ENCODE measurements at places on chromosomes 5 and 9.

GRCh38 chr9:131755541-131756198, 15.8 kb upstream of the RAPGEF1 start:
- DNase-seq: peak; percentile 90

- DNase-seq: no peak
Measured at GRCh38 chr5:75167345-75167744, 69.3 kb downstream of the ANKRD31 start.

- DNase-seq: no peak
Measured at GRCh38 chr5:66966439-66966838, 230.2 kb downstream of the CD180 start.

DNA sequence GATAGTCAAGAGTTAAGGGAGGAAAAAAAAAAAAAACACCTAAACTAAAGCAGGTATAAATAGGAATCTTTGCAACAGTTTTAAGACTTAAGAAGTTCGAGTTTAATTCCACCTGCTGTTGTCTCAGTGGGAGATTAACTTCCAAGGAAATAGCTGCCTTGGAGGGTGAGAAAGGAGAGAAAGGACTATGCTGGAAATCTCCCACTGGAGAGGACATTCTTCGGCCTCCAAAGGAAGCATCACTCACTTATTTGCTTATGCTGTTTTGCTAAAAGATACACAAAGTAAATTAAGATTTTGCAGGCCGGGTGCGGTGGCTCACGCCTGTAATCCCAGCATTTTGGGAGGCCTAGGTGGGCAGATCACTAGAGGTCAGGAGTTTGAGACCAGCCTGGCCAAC, 317.9 kb upstream of the MPDZ start:
- no peak for DNase-seq

DNA sequence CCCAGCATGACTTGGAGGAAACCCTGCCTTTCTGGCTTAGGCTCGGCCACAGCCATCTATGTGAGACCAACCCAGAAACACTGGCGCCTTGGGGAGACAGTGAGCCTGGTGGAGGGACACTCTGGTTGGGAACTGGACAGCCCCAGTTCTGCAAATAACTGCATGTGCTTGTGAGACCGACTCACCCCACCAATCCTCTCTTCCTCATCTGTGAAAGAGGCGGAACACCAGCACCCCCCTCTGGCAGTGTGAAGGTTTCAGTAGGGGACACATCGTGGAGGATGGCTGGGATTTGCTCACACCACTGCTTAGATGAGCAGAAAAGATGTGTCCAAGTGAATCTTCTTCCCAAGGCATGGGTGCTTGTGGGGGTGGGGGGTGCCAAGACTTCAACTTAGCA, 43.4 kb upstream of the N4BP3 start:
- no peak for DNase-seq

DNA sequence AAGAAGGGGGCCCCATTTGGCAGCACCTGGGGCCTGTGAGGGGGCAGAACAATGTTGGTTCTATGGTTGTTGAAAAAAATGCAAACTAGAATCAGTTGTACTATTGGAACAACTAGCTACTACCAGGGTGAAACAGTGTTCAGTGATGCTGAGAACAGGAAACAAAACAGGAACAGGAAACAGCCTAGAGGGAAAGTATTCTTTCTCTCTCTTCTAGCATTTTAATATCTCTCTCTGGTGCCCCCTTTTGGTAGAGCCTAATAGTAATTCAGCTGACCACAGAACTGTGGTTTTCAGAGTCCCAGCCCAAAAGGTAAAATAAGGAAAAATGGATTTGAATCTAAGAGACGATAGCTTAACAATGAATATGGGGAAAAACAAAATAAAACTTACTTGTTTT, 138.0 kb upstream of the KCNN2 start:
- DNase-seq: no peak

GRCh38 chr5:930866-931265, 38.2 kb downstream of the TRIP13 start:
- no peak for DNase-seq

GRCh38 chr5:68283766-68284165, 68.2 kb downstream of the PIK3R1 start:
- no peak for DNase-seq

- no peak for DNase-seq
Measured at GRCh38 chr9:133974631-133975341, 17.3 kb downstream of the VAV2 start.

DNA sequence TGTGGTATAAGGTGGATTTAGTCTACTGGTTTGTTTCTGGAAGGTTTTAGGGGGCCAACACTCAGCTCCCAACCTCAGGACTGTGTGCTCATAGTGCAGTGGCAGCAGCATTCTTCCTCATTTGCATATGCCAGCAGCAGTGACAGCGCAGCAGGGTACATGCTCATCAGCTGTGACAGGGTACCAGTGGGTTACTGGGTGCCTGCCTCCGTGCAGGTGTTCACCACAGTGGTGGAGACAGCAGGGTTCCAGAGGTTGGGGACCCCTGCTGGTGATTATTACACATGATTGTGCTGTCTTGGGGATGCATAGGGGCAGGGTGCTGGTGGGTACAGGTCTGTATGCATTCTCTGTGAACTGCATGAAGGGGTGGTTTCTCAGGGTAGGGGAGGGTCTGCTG, 45.5 kb upstream of the IFNE start:
- DNase-seq: no peak

GRCh38 chr5:15598294-15598902, 98.4 kb downstream of the FBXL7 start:
- no peak for DNase-seq

- DNase-seq: peak; percentile 92
Measured at GRCh38 chr9:125261501-125262293, at the start of gene GAPVD1. TSS of gene GAPVD1 (plus strand) at chr9:125261826. CDS start at chr9:125298922, 37,096 bp downstream.

GRCh38 chr9:91062281-91062680, 260.7 kb downstream of the SYK start:
- no peak for DNase-seq

GRCh38 chr9:98092613-98092931, 26.4 kb downstream of the TRIM14 start:
- no peak for DNase-seq

GRCh38 chr5:145936401-145937131, at the start of gene SH3RF2:
TSS of gene SH3RF2 (plus strand) at chr5:145936578. CDS start at chr5:145937929, 1,351 bp downstream.
- DNase-seq: peak; percentile 65

DNA sequence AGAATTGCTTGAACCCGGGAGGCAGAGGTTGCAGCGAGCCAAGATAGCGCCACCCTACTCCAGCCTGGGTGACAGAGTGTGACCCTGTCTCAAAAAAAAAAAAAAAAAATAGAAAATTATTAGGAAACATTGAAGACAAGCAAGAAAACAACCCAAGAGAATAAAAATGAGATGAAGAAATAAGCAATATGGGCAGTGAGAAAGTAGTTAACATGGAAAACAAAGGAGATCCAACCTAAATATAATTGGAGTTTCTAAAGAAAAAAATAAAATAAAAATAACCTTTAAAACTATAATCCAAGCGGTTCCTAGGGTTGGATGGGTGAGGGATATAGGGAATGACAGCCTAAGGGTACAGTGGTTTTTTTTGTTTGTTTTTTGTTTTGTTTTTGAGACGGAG, 71.9 kb downstream of the FBXW11 start:
- DNase-seq: no peak

DNA sequence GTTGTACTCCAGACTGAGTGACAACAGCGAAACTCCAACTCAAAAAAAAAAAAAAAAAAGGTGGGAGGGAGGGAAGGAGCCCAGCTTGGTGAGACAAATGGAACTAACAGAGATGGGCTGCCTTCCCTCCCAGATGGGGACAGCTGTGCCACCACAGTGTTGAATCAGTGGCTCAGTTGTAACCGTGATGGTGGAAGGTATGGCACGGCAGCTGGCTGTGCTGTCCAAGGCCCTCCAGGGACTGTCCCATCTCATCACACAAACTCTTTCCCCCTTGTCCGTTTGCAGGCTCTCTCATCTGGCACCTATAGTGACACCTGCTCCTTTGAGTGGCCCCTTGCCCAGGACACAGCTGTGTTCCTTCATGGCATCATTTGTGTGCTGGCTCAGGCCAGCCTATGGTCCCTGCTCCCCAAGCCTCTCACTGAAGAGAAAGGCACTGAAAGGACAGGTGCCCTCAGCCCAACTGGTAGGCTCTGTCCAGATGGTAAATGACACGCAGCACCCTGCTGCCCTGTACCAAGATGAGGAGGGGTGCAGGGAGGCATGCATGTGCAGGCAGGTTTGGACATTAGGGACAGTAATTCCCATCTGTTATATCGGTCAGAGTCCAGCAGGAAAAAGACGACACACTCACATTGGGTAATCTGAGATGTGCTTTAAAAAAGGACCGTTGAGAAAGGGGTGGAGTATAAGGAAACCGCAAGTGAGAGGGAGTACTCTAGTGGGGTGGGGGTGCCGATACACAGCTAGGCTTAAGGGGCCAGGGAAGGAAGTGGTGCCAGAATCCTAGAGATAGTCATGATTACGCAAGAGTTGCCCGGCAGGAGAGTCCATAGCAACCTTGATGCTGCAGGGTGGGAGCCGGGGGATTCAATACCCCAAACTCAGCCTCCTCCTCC, 4.3 kb downstream of the SMIM33 start:
- DNase-seq: no peak

DNA sequence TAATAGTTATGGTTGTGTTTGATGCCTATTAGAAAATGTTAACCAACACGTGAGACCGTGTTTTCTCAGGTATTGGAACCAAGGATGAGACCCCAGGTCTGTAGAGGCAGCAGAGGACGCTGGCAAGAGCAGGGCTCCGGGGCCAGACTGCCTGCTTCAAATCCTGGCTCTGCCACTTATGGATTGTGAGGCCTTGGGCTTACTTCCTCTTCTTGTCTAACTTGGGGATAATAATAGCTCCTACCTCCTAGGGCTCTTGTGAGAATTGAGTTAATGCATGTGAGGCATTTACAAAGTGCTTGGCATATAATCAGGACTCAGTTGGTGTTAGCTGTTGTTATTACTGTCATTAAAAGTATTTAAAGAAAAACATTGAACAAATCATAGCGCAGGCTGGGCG, 85.5 kb upstream of the PITX1 start:
- no peak for DNase-seq

DNA sequence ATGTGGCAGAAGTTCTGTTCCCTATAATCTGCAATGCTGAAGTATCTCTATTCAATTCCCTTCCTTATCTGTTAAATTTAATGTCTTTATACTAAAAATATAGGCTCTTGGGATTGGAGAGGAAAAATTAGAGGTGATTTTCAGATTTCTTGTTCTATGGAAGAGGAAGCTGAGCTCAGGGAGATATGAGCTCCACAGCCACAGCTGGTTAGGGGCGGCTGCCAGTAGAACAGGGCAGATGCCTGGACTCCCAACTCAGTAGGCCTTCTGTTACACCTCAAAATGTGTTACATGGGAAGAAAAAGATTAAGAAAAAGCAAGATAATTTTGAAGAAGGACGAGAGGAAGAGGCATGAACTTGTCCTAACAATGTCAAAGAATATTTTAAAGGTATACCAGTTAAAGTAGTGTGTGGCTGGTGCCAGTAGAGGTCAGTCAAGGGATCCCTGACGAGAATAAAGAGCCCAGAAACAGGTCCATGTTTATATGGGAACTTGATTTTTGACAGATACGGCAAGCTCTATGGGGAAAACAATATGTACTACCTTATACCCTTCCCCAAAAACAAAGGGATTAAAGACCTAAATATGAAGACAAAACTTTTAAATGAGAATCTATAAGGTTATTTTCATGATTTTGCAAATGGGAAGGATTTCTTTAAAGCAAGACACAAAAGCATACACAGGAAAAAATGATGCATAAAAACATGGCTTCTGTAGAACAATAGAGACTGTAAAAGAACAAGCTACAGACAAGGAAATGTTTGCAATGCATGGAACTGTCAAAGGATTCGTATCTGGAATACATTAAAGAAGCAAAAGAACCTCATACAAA, 28.7 kb downstream of the DNAJC21 start:
- DNase-seq: no peak

DNA sequence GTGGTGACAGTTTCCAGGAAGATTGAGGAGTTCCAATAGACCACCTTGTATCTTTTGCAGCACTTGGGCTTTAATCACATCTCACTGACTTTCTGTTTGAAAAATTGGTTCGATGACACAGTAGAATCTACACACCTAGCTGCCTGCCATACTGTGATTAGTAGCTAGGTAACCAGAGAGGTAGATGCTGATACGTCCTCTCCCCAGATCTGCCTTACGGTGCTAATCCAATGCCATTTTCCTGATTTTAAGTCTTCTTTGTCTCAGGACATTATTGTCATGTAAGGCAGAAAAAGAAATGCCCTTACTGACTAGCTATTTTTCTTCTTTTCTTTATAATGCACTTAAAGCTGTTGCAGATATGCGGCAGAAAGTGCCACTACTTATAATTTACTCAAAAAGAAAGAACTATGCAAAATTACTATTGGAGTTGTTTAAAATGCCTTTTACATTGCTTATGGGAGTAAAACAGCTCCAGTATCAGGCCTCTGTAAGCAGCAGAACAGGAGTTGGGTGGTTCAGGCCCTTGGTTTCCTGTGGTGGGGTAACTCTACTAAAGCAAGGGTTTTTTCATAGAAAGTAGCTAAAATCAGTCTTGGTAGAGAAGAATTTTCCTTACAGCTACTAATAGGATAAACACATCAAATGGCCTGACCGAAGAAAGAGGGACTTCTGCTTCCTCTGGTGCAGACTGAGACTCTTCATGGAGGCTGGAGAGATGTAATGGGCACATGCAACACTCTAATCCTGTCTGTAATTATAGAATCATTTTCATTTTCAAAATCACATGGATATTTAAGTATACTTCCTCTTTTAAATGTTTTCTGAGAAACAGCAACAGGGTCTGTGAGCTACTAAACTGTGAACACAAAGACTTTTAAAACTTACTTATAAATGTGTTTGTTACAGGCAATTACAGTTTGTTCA, 177.2 kb downstream of the MAPKAP1 start:
- DNase-seq: no peak

DNA sequence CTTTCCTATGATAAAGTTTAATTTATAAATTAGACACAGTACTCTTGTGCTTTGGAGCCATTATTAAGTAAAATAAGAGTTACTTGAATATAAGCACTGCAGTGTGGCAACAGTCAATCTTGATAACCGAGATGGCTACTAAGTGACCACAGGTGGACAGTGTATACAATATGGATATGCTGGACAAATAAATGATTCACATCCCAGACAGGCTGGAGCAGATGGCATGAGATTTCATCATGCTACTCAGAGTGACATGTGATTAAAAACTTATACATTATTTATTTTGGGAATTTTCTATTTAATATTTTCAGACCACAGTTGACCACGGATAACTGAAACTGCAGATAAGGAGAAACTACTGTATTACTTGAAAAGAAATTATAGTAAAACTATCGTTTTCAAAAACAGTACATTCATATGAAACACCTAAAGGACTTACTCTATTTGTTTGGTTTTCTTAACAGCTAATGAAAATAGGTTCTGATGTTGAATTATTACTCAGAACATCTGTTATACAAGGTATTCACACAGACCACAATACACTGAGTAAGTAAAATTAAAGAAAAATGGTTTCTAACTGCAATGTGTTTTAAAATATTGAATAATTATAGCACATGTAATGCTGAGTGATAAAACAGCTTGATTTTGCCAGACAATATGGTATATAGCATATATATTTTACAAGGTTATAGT, 16.0 kb downstream of the LYRM7 start:
- DNase-seq: no peak

DNA sequence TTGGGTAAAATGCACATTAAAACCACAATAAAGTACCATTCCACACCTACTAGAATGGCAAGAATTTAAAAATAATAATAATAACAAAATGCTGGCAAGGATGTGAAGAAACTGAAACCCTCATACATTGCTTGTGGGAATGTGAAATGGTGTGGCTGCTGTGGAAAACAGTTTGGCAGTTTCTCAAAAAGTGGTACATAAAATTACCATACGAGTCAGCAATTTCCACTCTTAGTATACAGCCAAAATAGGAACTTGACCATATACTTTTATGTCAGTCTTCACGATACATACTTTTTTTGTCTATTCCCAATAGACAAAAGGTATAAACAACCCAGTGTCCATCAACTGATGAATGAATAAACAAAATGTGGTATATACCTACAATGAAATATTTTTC, 15.6 kb downstream of the FKBP15 start:
- no peak for DNase-seq

Measured in suprapubic skin (tissue), 4 donors.